Activated naive CD4-positive, alpha-beta T cell treated with anti-CD3 and anti-CD28 coated beads, Interleukin-2, amount 50 U/mL, for 16 hours (primary cell): ENCODE measurements at places on chromosomes 5 and 9.

DNA sequence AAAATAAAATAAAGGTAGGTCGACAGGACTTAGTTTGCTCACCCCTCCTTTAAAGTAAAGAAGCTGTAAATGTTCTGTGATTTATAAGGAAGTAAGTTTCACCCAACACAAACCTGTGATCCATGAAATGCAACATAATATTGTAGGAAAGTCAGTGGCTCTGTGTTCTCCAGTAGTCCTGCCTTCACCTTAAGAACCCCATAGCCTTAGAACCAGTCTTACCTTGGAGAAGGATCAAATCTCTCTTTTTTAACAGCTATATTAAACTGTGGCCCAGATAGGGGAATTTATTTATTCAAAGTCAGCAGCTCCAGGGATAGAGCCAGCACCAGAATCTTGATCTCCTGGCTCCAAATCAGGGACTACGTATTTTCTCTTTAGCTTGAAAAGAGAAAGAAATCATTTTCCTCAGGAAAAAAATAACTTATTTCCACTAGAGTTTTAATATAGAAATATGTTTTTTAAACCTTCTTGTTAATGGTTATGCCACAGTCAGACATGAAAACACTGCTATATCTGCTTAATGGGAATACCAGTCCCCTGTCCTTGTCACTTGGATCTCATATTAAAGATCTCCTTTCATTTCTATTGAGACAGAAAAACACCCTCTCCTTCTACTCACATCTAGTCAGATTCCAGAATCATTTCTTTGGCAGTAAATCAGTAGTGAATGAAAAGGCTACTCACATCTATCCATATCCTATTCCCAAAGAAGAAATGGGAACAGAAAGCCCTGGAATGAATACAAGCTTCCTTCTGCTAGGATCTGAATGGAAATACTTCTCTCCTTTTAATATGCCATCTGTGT is 269.2 kb upstream of the TNC start:
- no peak for DNase-seq

GRCh38 chr9:122325124-122325523 is 45.7 kb upstream of the PTGS1 start:
- DNase-seq: no peak

- DNase-seq: no peak
These were observed 347.6 kb downstream of the EBF1 start for GRCh38 chr5:158751961-158752655.

GRCh38 chr5:17094830-17095229 is 122.6 kb upstream of the BASP1 start:
- DNase-seq: no peak

- DNase-seq: no peak
These were observed 410.9 kb upstream of the TRPC7 start for GRCh38 chr5:136776022-136776927.

GRCh38 chr9:68515326-68516017 is 25.2 kb downstream of the TMEM252 start:
- no peak for DNase-seq

GRCh38 chr5:111848476-111848875 is 91.5 kb upstream of the NREP start:
- no peak for DNase-seq

DNA sequence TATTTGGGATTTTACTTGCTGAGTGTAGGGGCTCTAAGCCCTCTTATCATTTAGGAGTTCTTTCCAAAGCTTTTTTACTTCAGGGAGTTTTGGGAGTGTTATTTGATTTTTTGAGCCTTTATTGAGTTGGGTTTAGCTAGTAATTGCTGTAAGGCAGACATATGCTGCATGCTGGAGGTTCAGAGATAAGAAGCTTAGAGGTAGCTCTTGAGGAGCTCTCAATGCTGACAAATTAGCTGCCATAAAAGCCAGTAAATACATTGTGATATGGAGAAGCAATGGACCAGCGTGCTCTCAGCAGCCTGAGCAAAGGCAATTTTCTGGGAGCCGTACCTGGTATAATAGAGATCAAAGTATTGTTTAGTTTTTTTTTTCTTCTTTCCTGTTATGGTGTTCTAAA is 11.6 kb downstream of the ARHGEF28 start:
- DNase-seq: no peak

GRCh38 chr9:137217276-137218211 is 4.5 kb downstream of the RNF208 start:
- no peak for DNase-seq
